ENCODE measurements at places on chromosomes 2 and 18.

- no peak for DNase-seq
These were observed 22.7 kb downstream of the GDF7 start for GRCh38 chr2:20689428-20690264.

GRCh38 chr2:3647831-3648651 lies 10.0 kb upstream of the ALLC start:
- no peak for DNase-seq

DNA sequence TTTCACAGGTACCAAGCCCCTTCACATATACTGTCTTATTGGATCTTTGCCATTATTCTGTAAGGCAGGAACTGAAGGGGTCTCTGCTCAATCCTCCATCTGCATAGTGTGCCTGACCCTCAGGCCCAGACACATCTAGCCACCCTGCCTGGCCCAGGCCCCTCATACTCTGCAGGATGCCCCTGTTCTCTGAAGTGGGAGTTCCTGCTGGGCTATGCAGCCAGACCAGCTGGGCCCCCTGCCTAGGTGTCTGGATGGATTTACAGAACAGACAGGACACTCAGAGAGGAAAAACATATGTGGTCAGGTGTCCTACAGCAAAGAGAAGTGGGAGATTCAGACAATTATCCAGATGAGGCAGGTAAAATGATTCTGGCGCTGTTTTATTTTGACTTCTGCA lies 42.0 kb downstream of the SLC4A5 start:
- DNase-seq, result no peak

- no peak for DNase-seq
These were observed 17.7 kb downstream of the CPLX4 start for GRCh38 chr18:59300676-59301285.

- no peak for DNase-seq
These were observed 583.6 kb upstream of the PIK3C3 start for GRCh38 chr18:41371156-41372045.
